NCI-H1092 treated with DMSO at 0.1 percent for 48 hours (cell line): ENCODE measurements at places on chromosomes 2 and 18.
A peak's percentile ranks its signal among the peaks of the same experiment; 100 is the strongest.

- DNase-seq = no peak
Observed at GRCh38 chr2:102033031-102033749, 41.4 kb downstream of the IL1R2 start.

- no peak for DNase-seq
Observed at GRCh38 chr2:209834767-209835166, 63.1 kb downstream of the UNC80 start.

DNA sequence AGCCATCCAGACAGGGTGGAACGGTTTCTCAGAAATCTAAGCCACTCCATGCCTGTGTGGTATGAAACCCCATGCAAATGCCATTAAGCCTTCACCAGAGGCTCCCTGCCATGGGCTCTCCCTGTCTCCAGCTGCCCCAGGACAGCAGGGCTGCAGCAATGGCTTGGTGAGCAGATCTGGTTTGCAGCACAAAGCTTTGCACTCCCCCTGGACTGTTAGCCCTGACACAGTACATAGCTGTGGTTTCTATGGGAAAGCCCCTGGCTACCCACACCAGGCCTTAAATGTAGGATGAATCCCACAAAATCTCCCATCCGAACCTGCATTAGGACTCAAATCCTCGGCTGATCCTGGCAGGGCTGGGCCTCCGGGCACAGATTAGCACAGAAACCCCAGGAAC lies 291.6 kb downstream of the TNS1 start:
- no peak for DNase-seq

DNA sequence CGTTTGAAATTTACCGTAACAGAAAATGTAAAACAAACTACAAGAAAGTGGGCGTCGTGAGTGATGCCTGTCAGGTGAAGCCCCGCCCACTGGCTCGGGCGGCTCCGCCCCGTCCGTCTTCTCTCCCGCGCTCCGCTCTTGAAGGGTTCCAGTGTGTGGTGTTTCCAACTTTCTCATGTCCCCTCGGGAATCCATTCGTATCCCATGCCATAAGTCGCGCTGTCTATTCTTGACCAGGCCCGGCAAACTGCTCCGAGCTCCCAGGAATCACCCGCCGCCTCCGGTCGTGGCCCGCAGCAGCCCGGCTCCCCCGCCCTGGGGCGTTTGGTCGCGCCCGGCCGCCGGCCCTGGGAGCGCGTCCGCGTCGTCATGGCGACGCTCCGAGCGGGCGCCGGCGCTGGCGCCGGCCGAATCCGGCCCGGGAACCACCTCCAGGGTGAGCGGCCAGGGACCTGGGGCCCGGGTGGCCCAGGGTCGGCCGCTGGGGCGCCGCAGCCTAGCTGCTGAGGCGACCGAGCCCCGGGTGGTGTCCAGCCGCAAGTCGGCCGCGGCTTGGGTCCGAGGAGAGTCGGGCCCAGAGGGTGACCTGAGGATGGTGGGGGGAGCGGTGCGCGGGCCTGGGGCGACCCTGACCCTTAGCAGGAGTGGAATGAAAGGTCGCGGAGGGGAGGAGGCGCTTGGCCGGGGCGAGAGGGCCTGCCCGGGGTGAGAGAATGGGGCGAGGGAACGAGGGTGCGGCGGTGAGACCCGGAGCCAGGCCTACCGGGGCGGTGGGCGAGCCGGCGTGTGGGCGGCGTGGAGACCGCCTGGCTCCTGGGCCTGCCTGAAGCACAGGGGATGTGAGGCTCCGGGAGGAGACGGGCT lies at the start of gene CFAP221:
Gene CFAP221, plus strand, starts transcription at position 375 of the 864 bp plus-strand sequence. CDS start 1,683 bp downstream, outside the sequence.
- DNase-seq = peak; percentile 58

DNA sequence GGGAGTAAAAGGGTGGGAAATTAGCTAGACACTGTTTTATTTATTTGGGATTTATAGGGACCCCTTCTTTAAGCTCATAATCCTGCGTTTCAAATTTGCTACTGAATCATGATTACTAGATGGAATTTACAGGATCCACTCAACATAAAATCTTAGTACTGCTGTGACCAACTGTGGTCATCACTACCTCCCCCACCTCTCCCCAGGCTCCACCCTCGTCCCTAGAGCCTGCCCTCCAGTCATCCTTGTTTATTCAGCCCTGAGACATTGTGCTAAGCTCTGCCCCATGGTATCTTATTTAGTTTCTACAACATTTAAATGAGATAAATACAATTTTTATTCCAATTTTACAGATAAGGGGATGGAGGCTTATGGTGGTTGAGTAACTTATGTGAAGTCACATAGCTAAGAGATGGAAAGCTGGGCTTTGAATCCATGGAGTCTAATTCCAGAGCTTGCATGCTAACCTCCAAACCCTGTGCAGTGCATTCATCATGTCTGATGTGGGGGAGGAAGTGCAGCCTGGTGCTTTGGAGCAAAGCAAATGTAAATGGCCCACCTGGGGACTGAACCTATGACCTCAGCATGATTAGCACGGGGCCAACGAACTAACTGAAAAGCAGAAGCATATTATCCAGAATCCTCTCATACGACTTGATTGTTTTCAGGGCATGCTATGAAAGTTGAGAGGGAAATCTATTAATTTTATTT lies 502.4 kb downstream of the TMEM182 start:
- DNase-seq = no peak

DNA sequence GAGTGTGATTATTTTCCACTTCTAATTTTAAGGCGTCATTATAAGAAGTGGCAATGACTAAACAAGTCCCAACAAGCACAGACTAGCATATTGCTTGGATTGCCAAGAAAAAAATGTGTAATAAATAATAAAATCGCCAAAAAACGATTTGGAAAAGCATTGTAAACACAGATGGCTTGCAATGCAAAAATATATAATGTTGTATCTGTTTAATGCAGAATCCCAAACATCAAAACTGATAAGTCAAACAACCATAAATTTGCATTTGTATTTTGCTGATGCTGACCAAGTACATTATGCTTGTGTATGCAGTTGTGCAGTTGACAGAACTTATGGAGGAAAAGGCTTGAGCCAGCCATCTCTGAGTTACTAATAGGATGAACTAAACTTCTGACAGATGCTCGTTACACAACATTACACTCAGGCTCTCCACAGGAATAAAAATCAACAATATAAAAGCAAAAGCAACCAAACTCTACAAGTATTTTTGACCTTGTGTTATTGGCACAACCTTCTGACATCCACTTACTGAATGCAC lies 68.1 kb downstream of the DNER start:
- no peak for DNase-seq

DNA sequence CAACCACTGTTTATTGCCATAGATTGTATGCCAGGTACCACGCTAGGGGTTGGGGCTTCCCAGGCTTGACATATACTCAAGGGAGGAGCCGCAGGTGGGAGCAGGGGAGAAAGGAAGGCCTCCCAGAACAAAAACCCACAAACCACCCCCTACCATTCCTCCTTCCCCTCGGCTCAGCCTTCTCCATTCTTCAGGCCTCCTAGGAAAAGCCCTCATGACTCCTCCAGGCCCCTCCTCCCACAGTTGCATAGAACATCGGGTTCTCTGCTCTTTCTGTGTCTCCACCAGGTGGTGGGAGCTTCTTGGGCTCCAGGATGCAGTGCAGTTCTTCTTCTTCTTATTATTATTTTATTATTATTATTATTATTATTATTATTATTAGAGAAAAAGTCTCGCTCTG lies 80.3 kb downstream of the ZFP36L2 start:
- DNase-seq = no peak

DNA sequence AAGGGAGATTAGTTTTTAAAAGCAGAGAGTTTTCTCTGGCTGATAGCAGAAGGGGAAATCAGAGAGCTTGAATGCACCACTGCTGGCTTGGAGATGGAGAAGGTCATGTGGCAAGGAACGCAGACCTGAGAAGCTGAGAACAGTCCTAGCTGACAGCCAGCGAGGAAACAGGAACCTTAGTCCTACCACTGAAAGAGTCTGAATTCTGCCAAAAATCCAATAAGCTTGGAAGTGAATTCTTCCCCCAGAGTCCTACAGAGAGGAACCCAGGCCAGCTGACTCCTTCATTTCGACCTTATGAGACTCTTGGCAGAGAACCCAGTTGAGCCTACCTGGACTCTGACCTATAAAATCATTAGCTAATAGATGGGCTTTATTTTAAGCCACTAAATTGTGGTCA lies 371.9 kb upstream of the TNP1 start:
- no peak for DNase-seq

- DNase-seq = no peak
Observed at GRCh38 chr18:11654736-11655605, 34.1 kb upstream of the GNAL start.

DNA sequence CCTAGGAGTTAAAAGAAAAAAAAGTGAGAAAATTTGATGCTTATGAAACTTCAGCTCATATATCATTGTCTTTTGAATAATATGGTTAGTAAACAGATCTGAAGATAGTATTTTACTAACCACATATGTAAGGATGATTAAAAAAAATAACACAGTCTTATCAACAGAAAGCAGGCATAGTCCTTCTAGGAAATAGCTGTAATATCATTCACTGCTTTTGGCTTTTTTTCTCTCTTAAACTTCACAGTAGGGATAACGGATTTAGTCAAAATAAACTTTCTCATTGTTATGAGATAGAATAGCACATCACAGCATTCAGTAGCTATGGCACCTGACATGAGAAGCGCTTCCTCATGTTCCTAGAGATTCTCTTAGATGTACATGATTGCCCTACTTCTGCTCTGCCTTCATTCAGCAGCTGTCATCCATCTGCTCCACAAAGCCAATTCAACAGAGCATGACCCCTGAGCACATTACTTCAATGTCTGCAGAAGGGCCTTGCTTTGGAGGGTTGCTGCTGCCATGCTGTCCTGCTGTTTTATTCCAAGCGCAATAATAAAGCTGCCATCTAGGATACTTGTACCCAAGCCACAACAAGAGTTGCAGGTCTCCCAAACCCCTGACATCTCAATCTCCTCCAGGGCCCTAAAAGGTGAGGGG lies 67.0 kb downstream of the TTC21B start:
- DNase-seq = no peak

DNA sequence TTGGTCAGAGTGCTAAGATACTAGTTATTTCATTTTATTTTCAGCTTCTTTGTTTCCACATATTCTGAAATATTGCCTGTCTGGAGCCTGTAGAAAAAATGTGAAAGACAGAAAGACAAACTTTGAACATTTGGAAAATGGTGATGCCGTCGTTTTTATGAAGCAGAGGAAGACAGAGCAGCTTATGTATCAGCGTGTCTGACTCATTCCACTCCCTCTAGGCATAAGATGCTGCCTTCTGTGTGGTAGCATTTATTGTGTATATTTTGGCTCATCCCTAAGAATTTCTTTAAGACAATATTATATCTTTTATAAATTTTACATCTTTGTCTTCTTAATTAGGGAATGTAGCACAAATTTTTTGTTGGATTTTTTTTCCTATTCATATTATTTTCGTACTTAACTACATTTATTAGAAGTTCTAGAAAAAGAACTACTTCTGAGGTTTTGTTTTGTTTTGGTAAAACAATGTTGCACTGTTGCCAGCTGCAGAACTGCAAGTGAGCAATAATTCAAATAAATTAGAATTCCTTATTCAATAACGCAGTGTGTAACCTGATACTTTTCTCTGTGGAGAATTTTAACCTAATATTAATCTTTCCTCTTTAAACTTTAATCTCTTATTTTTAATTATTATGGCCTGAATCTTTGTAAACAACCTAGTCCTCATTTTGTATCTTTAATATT lies 300.4 kb downstream of the ZNF407 start:
- no peak for DNase-seq

DNA sequence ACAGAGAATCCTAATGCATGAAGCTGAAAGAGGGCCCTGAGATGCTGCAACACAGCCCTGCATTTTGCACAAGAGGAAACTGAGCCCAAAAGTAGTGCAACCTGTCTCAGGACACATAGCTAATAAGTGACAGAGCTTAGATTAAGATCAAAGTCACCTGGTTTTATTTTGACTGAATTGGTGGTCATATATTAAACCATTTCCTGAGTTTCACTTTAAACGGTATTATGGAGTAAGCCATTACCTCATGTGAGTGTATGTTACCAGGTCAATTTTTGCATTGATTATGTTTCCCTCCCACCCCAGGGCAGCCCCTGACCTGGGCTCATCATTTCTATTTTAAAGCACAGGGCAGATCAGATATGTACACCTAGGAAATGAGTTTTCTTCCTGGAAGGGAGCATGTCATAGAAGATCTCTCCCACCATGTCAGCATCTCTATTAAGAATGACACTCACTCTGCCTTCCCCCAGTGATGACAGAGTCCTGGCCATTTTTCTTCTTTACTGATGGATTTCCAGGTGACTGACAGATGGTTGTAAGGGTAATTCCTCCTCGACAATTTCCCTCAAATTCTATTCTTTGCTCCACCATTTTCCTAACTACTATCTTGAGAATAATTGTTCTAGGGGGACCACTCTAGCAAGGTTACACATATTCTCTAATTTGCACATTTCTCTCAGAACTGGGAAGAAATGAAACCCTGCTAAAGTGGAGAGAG lies 441.3 kb upstream of the SLC14A2 start:
- no peak for DNase-seq

DNA sequence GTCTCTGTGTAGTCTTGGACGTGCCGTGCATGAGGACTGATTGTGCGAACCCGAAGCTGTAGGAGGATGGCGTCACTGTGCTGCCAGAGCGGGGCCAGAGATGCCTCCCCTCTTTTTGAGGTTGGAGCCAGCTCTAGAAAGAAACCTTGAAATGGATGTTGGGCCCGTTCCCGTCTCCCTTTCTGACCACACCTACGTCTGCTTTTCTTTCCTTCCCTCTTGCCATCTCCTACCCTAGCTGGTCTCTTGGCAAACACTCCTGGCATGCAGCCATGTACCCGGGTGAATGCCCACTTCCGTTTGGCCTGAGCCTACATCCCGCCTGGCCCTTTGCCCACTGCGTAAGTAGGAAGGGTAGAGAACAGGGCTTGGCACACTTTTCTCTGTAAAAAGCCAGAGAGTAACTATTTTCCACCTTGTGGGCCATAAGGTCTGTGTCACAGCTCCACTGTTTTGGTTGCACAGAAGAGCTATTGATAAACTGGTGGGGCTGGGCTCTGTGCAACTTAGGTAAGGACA lies 37.4 kb downstream of the SH3BP4 start:
- DNase-seq = peak; percentile 56

DNA sequence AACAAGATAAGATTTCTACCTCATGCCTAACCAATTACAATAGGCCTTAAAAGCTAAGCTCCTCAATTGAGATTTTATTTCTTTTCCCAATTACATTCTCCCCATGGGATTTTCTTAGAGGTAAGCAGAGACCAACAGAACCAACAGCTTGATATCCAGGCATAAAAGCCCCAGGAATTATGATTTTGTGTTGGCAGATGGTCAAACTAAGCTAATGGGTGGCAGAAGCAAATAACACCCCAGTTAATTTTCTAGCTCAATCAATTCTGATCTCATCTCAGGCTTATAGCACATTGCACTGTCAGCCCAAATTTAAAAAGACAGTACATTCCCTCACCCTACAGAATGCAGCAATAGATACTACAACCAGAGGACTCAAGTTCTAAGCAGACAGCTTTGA lies 156.4 kb downstream of the NRXN1 start:
- DNase-seq = peak; percentile 8

DNA sequence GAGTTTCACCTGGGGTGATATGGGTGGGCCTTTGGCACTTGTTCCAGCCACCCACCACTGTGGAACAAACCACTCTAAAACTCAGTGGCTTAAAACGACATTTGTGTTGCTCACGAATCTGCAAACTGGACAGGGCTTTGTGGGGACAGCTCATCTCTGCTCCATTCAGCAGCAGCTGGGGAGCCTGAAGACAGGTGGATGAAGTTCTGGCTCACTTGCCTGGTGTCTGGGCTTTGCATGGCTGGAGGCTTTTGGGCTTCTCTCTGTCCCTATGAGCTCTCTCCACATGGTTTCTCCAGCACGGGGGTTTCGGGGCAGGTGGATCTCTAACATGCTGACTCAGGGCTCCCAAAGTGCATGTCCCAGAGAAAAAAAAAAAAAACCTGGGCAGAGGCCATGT lies 93.0 kb upstream of the GLI2 start:
- no peak for DNase-seq

- no peak for DNase-seq
Observed at GRCh38 chr2:216500572-216500971, 1.9 kb downstream of the RPL37A start.
